ENCODE measurements at places on chromosomes 16 and 17. TPM values are rescaled to one million over a fixed set of nuclear protein-coding genes. Genes with fewer than 3 reads are reported as not detected.

GRCh38 chr17:50861334-50861676 lies 4.8 kb downstream of the TOB1 start:
- DNase-seq: no peak

- no peak for DNase-seq
These were observed 214.2 kb downstream of the STX8 start for GRCh38 chr17:9361188-9361955.

- DNase-seq: peak; percentile 90
These were observed 4.5 kb upstream of the SGCA start for GRCh38 chr17:50161023-50161910.

DNA sequence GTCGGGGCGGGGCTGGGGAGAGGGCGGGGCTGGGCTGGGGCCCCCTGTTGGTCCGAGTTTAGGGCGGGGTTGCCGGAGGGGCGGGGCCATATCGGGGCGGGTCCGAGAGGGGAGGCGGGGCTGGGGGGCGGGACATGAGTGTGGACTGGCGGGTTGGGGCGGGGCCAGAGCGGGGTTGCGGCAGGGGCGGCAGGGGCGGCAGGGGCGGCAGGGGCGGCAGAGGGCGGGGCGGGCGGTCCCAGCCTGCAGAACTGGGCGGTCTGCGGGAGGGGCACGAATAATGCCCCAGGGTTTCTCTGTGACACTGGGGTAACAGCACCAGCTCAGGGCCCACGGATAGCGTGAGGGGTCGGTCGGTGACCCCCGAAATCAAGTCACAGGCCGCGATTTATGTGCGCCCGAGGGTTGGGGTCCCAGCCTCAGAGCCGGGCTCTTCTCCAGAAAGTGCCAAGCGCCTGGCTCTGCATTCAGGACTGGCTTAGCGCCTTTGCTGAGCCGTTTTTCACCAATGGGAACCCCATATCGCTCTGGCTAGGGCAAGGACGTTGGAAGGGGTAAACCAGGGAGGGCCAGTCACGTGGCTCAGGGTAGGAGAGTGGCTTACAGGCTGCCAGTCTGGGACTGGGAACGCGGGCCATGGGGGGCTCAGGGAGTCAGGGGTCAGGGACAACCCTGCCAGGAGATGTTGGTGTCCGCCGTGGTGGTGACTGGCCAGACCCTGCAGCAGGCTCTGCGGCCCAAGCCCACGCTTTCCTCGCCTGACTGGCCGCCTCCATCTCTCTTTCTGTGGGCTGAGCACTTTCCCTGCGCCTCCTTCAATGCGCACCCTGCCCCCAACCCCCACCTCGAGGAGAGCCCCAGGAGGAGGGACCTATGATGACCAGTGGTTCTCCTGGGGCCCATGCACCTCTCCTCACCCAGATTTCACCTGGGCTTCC lies 1.2 kb upstream of the METTL26 start:
- DNase-seq: peak; percentile 95

- no peak for DNase-seq
These were observed 279.8 kb upstream of the SALL1 start for GRCh38 chr16:51430716-51431369.

GRCh38 chr17:9419932-9420453 lies 155.6 kb downstream of the STX8 start:
- no peak for DNase-seq

KRTAP2-2 gene
- not detected for total RNA-seq

PRSS53 gene
- 0.44 TPM for total RNA-seq

Measured in G401 (cell line).